Ascending aorta (tissue), 2 donors: ENCODE measurements at places on chromosomes 13 and 19.

DNA sequence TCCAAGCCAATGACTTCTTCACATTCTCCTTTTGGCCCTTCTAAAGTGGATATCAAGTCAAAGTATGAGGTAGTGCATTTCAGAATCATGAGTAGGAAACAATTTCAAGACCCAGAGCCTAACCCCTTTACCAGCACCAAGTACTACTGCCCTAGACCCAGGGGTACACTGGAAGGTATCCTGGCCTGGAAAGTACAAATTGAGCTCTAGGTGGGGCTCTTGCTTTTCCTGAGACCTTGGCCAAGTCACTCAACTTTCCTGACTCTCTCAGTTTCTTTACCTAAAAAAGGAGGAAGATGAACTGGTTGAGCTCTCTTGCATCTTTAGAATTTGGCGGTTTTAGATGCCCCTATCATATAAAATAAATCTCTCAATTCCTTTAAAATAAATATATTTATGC is 204.7 kb downstream of the FGF14 start:
- DNase-seq: no peak

DNA sequence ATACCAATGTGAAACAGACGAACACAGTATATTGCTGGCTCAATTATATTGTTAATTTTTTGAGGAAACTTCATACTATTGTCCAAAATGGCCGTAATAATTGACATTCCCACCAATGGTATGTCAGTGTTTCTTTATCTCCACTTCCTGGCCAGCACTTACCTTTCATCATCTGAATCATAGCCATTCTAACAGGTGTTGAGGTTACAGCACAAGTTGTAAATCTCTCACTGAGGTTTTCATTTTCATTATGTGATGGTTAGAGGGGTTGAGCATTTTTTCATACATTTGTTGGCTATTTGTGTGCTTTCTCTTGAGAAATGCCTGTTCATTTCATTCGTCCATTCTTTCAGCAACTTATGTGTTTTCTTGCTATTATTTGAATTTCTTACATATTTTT is 824.0 kb downstream of the UQCRFS1 start:
- DNase-seq: no peak

GRCh38 chr19:13782537-13782936 is 8.3 kb downstream of the C19orf53 start:
- DNase-seq: no peak

- DNase-seq: no peak
Observed at GRCh38 chr19:51070334-51071094, 5.6 kb upstream of the KLK13 start.

DNA sequence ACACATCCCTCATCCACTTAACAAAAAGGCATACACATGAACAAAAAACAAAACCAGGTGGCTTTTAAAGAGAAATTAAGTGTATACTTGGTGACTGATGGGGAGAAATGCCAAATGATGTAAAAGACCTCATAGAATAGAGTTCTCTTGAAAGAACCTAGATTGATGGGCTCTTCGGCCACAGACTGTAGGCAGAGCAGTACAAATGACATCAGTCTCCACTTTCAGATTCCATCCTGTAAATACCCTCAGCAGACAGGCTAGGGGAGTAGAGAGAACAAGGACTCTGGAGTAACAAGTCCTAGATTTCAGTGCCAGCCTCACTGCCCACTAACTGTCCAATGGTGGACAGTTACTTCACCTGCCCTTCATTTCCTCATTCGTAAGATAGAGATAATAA is 203.8 kb downstream of the MZT1 start:
- DNase-seq: no peak

DNA sequence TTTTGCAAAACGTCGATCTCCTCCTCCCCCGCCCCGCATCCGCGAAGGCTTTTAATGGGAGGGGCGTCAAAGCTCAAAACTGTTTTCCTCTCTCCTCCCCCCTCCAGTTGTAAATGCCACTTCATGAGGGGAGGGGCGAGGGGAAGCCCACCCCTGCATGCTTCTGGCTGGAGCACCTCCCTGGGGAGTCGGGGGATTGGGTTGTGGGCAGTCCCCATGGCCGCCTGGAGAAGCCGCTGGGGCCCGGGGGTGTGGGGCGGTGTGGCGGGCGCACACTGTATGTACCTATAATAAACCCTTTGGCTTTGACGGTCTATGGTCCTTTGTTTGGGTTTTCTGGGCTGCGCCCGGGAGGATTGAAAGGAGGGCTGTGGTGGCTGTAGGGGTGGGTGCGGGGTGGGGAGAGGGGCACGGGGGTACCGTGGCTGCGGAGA is 505 bp upstream of the SHKBP1 start:
- no peak for DNase-seq
